NCI-H1436 (cell line): ENCODE measurements at places on chromosomes 16 and 17.

- peak; percentile 37 for DNase-seq
Measured at GRCh38 chr17:43412166-43412565, 13.4 kb downstream of the ARL4D start.

- DNase-seq = no peak
Measured at GRCh38 chr16:60882816-60883215, 1153.4 kb downstream of the CDH8 start.

- DNase-seq = no peak
Measured at GRCh38 chr16:1458336-1458976, 14.1 kb upstream of the CCDC154 start.

- peak; percentile 39 for DNase-seq
Measured at GRCh38 chr17:42760652-42761581, at the start of gene RAMP2. Gene RAMP2 (plus strand): TSS chr17:42761227. CDS start chr17:42761262, 35 bp downstream.

DNA sequence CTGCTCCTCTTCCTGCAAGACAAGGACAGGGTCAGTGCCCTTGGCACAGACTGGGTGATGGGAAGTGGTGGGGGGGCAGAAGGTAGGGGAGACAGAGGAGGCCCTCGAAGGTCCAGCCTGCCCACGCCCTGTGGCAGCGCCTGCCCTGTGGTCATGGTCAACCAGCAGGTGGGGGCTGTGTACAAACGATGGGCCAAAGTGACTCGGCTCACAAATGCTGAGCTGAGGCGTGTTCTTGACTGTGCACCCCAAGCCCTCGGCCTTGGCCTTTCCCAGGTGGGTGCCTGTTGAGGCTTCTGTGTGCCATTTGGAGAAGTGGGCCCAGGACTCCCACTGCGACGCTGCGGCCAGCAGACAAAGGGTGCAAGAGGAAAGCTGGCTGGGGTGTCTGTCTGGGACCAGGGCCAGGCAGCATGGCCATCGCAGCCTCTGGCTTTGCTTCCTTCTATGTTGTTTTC, 22.6 kb downstream of the MXRA7 start:
- DNase-seq = no peak

DNA sequence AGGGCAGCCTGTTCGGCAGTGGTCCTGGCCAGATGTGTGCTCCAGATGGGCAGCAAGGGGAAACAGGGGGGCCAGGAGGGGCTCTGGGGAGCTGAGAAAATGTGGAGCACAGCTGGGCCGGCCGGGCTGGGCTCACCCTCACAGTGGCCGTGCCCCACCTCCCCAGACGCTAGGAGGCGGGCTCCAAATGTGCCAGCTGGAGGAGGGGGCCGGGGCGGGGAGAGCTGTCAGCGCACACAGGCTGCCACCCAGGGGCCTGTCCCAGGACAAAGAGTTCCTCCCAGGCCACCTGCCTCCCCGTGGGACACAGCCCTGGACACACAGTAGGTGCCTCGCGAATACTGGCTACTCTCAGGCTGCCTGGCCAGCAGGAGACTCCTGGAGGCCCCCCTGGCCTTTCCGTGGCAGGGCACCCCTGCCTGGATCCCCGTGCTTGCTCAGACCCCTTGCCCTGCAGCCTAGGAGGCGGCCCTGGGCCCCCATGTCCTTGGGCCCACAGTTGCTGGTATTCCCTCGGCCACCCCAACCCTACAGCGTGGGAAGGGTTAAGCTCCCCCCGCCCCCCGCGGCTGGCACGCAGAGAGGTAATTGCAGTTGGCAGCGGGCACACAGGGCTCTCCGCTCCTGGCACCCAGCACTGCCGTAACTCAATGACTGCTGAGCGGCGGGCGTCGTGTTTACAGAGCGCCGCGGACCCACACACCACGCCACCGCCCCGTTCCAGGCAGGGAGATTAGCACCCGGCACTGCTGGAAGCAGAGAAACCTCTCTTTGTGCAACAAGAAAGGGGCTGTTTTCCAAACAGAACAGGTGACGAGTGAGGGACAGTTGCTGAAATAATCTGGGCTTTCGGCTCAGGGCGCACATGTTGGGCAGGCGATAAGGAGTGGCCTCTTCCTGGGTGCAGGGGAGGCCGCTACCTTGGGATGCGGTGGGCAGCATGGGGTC, 32.2 kb downstream of the BAHCC1 start:
- peak; percentile 61 for DNase-seq

DNA sequence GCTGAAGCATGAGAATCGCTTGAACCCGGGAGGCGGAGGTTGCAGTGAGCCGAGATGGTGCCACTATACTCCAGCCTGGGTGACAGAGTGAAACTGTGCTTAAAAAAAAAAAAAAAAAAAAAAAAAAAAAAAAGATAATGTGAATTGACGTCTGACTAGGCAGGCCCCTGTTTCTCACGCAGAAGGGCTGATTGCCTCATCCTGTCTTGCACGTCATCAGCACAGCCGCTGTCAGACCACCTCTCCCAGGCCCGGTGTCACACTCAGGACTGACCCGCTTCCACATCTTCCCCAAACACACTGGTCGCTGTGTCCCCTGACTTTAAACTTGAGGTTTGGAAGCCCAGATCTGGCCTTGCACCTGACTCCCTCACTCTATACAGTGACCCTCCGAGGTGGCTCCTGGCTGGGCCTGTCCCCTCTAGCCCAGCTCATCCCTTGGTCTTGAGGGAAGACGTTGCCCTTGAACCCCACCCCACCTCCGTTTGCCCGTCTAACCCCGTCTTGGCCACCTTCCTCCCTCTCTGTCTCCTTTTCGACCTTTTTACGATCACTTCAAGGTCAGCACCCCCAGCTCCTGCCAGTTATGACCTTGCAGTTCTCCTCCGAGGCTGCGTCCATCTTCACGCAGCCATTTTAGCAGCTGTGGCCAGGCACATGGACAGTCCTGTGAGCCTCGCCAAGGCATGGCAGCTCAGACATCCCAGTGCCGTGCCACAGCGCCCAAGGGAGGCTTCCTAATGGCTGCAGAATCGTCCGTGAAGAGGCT, 149.9 kb upstream of the PLCG2 start:
- no peak for DNase-seq

GRCh38 chr17:67051837-67052236, 7.5 kb downstream of the CACNG1 start:
- no peak for DNase-seq

- DNase-seq = no peak
Measured at GRCh38 chr17:76995387-76996105, 127.3 kb downstream of the MGAT5B start.

DNA sequence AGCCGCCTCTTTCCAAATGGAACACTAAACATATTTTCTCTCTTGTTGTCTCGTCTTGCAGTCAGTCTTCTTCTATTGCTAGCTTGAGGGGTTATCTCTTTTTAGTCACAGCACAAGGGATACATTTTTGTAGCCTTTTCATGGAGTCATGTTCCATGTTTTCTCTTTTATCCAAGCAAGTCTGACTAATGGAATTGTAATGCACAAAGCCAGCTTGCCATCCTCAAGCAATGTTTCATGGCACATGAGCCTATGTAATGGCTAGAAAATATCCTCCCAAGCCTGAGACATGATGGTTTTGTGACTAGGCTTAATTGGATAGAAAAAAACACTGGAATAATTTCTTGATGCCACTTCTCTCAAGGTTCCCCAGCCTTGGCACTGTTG, 414.6 kb upstream of the GOT2 start:
- no peak for DNase-seq

GRCh38 chr16:79169239-79169638, 431.3 kb downstream of the MAF start:
- no peak for DNase-seq

GRCh38 chr17:41020336-41020735, 6.7 kb downstream of the KRTAP1-5 start:
- DNase-seq = no peak

DNA sequence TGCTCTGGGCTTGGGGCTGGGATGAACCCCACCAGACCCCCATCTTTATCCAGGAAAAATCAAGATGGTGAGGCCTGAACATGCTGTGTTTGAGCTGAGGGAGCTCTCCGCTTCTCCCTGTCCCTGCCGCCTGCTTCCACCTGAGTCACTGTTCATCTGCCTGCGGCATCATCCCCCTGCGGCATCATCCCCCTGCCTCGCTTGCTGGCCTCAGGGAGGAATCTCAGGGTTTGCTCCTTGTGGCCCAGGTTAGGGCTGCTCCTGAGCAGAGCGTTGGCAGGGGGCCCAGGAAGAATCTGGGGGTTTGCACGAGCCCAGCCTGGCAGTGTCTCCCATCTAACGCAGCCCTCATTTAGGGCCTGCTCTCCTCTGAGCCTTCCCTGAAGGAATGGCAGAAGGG, 11.4 kb upstream of the RAP1GAP2 start:
- no peak for DNase-seq

- no peak for DNase-seq
Measured at GRCh38 chr16:73056448-73056847, 8.5 kb upstream of the ZFHX3 start.

DNA sequence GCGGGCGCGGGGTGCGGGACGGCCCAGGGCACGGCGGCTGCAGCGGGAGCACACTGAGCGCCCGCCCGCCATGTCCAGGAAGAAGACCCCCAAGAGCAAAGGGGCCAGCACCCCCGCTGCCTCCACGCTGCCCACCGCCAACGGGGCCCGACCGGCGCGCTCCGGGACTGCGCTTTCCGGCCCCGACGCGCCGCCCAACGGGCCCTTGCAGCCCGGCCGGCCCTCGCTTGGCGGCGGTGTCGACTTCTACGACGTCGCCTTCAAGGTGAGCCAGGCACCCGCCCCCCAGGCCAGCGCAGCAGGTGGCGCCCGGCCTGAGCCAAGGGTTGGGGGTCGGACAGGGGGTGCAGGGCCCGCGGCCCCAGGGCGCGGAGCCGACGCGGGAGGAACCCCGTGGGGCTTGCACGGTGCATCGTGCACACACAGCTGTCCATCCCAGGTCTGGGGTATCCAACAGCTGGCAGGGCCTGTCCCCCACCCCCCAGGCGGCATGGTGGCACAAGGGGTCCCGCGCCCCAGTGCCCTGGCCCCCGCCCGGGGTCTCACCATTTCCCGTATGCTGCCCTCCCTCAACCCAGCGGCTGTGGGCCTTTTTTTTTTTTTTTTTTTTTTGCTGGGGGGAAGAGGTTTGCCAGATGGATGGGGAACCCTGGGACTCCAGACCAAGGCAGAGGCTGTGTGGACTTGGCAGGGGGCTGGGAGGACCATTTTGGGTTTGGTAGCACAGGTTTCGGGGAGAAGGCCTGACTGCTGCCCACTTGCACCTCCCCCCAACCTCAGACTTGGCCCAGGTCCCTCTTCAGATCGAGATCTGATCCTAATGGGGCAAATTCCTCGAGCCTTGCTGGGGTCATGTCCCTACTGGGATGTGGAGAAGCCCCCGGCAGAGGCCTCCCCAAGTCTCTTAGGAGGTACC, 547 bp downstream of the RAB26 start:
- DNase-seq = no peak

GRCh38 chr17:7122381-7122780, 7.8 kb upstream of the ASGR2 start:
- no peak for DNase-seq

DNA sequence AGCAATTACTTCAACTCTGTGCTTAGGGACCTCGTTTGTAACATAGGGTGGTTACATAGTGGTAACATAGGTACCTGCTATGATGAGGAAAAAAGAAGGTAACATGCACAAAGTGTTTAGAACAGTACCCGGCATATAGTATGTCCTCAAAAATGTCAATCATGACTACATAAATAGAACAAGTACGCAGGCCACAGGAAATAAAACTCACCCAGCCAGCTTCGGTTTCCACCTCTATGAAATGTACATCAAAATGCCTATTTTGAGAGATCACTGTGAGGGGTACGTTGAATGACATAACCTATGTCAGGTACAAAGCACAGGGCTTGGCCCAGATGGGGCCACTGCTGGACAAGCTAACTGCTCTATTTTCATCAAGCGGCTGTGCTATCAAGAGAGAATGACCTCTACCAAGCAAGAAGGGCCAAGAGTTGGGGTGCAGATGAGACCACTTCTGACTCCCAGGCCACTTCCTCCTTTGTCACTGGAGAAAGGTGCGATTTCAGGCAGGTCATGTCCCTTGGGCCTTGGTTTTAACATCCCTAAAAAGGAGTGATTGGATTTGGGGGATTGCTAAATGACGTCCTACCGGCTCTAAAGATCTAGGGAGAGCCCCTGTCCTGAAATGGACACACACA, 45.4 kb downstream of the WSB1 start:
- no peak for DNase-seq

GRCh38 chr16:75317532-75317931, 66.1 kb upstream of the BCAR1 start:
- DNase-seq = no peak

GRCh38 chr16:73794994-73795393, 501.6 kb upstream of the PSMD7 start:
- DNase-seq = no peak

GRCh38 chr16:72098936-72099335, 5.3 kb downstream of the DHX38 start:
- no peak for DNase-seq

GRCh38 chr16:3983081-3983520, 102.6 kb upstream of the CREBBP start:
- no peak for DNase-seq

GRCh38 chr16:13779676-13780075, 140.3 kb upstream of the ERCC4 start:
- no peak for DNase-seq

DNA sequence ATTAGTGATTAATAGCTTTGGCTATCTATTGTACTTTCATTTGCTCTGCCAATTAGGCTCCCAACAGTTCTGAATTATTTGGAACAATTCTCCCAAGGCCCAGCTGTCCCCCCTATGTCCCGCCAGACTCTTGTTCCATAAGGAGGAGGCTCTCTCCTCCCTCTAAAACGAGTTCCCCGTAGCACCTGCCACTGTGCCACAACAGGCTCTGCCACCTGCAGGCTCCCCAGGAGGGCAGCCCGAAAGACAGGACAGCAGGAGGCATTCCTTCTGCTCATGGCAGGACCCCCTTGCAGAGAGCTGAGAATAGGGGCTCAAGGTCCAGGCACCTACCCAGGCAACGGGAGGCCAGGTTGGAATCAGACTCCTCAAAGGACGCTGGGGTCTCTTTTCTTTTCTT, 9.0 kb downstream of the PITPNM3 start:
- DNase-seq = no peak

GRCh38 chr17:32520104-32520701, 33.4 kb downstream of the CDK5R1 start:
- peak; percentile 75 for DNase-seq

GRCh38 chr17:79440251-79440650, 170.6 kb downstream of the RBFOX3 start:
- DNase-seq = no peak

- DNase-seq = peak; percentile 68
Measured at GRCh38 chr16:67928561-67929364, 2.9 kb downstream of the CTRL start.

DNA sequence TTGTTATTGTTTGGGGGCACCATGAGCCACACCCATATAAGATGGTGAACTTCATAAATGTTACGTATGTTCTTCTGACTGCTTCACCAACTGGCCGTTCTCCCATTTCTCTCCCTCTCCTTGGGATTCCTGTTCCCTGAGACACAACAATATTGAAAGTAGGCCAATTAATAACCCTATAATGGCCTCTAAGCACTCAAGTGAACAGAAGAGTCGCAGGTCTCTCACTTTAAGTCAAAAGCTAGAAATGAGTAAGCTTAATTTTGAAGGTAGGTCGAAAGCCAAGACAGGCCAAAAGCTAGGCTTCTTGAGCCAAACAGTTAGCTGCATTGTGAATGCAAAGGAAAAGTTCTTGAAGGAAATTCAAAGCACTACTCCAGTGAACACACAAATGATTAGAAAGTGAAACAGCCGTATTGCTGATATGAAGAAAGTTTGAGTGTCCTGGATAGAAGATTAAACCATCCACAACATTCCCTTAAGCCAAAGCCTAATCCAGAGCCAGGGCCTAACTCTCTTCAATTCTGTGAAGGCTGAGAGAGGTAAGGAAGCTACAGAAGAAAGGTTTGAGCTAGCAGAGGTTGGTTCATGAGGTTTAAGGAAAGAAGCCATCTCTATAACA, 25.8 kb downstream of the HLF start:
- DNase-seq = no peak
